ENCODE measurements at places on chromosomes 11 and 22.

GRCh38 chr11:114605370-114605769, 9.8 kb upstream of the NXPE4 start:
- no peak for DNase-seq

DNA sequence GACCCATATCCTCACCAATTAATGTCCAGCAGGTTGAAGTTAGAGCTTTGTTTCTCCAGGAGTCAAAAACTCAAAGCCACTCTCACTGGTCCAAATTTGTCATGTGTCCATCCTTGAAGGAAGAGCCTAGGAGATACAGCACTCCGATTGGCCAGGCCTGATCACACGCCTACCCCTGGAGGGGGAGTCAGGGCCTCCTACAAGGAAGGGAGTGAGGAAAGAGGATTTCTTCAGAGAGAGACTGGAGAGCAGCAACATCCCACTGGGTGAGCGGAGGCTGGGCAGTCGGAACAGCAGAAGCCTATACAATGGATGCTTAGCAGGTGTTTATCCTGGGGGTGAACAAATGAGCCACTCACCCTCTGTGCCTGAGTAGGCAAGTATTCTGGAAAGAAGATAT, 113.9 kb downstream of the TRIM29 start:
- DNase-seq, result no peak

GRCh38 chr11:17734986-17735817, 621 bp downstream of the KCNC1 start:
- peak; percentile 70 for DNase-seq

DNA sequence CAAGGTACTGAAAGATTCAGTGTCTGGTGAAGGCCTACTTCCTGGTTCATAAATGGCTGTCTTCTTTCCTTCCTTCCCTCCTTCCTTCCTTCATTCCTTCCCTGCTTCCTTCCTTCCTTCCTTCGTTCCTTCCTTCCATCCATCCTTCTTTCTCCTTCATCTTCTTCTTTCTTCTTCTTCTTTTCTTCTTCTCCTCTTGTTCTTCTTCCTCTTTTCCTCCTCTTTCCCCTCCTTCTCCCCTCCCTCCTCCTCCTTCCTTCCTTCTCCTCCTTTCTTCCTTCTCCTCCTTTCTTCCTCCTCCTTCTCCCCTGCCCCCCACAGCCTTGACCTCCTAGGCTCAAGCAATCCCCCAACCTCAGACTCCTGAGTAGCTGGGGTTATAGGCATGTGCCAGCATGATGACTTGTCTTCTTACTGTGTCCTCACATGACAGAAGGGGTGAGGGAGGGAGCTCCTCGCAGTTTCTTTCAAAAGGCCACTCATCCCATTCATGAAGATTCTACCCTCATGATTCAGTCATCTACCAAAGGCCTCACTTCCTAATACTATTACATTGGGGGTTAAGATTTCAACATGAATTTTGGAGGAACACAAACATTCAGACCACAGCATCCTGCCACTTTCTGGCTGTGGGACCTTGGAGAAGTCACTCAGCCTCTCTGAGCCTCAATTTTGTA, 22.6 kb upstream of the CCDC134 start:
- no peak for DNase-seq

DNA sequence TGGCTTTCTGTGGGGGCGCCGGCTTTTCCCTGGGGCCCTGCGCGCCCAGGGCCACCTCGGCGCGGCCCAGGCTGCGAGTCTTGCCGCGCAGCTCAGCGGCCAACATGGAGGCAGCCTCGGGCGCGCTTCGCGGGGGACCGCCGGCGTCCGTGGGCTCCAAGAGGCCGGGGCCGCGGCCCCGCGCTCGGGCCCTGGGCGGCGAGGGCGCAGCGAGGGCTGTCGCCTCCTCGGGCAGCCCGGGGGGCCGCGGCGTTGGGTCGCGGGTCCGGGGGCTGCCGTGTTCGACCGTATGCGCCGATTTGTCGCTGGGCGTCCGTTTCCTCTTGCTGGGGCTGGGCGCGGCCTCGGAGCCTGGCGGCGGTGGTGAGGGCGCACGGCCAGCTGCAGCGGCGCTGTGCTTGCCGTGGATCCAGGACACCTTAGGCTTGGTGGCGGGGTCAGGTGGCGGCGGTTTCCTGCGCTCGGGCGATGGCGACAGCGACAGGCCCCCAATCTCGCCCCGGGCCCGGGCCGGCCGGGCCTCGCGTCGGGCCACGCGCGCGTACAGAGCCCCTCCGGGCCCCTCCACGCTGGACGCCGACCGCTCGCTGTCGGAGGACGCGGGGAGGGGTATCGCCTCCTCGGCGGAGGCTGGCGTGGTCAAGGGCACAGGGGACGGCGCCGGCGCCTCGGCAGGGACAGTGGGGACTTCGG, 11.9 kb downstream of the SCARF2 start:
- no peak for DNase-seq

DNA sequence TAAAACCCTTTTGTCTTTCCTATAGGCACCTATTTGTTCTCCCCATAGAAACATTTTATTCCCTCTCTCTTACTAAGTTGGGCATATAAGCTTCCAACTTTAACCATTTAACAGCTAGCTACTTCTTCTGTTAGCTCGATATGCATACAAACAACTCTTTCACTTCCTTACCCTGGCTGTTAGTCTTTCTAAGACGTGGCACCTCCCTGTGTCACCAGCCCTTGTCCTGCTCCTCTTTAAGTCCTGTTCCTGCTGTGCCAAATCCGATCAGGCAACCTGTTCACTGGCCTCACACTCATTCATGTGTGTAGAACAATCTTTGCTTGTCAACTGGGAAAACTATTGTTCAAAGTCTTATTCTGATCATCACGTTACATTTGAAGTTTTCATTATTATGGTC, 1376.1 kb upstream of the TENM4 start:
- DNase-seq, result no peak

All from activated naive CD4-positive, alpha-beta T cell treated with anti-CD3 and anti-CD28 coated beads, Interleukin-2, amount 10 ng/mL, durations not matched to agents 7 days and 5 days (primary cell).